ENCODE measurements at places on chromosomes 16 and 17. TPM values are rescaled to one million over a fixed set of nuclear protein-coding genes. Genes with fewer than 3 reads are reported as not detected.

Gene MYH10
- 37.1 TPM for total RNA-seq

Gene ZNF785
- total RNA-seq: 11.4 TPM

Gene HBA1
- total RNA-seq: not detected

Gene RPL19
- total RNA-seq: 1,190 TPM

Gene EMP2
- 25.0 TPM for total RNA-seq

Gene ASGR1
- total RNA-seq: 0.39 TPM

All from subcutaneous preadipocyte (primary cell).